Stimulated activated CD4-positive, alpha-beta T cell treated with anti-CD3 and anti-CD28 coated beads, Interleukin-15, amount 100 ng/mL, for 1 hour (primary cell): ENCODE measurements at places on chromosomes 3 and 15.

DNA sequence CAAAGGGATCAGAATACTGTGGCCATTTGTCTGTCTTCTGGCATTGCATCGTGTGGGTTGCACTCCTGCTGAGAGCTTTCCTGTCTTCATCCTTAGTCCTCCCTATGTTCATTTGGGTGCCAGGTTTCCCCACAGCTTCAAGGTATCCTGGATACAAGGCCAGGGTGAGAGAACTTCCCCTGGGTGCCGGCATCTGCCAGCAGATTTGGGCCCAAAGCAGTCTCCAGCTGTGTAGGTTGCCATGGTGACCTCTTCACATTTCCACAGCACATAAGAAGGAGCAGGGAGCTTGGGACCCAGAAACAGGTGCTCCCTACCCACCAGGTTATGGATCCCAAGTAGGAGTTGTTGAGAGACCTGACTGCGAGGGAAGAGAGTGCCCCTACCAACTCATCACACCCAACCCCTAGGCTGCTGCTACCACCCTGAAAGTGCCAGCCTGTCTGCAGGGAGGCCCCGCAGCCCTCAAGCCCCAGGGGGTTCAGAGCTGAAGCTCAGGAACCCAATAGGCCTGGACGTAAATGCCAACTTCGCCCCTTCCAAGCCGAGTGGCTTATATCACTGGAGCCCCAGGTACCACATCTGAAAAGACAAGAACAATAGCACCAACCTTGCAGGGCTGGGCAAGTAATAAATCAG, 19.9 kb downstream of the TTC21A start:
- no peak for DNase-seq

DNA sequence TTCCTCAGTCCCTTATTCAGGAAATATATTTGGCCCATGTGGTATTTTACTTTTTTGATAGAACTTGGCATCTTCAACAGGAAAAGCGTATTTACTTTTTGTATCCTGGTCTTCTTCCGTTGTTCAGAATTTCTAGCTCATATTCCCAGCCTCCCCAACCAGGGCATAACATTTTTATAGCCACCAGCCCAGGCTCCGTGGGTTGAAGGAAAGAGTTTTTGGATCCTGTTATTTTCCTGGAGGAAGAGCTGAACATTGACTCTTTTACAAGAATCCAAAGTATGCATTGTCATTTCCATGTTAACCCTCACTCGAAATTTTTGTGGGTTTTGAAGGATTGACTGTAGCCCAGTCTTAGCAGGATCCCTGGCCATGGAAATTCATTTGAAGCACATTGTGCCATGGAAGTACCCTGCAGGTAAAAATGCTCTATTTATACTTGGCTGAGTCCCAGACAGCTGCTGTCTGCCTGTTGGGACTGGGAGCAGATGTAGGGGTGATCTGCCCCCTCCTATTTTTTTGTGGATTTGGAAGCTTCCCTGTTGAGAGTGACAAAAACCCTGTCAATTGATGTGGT, 98.8 kb downstream of the AKAP13 start:
- DNase-seq, result no peak

DNA sequence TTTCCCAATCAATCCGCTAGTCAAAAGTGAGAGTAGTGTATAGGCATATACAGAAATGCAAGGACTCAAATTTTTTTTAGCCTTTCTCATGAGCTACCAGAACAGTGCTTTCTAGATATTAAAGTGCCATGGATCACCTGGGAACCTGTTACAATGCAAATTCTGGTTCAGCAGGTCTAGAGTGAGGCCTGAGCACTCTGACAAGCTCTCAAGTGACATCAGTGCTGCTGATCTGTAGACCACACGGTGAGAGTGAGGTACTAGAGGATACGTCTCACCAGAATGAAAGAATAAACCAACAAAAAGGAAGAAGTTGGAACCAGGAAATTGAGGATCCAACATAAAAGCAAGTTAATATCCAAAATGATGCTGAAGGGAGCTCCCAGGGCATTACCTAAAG, 16.0 kb upstream of the PLA2G4D start:
- DNase-seq, result no peak

- no peak for DNase-seq
Observed at GRCh38 chr3:25324954-25325655, 103.0 kb upstream of the RARB start.

- DNase-seq, result no peak
Observed at GRCh38 chr15:78216276-78217104, 17.9 kb downstream of the ACSBG1 start.

GRCh38 chr15:60593170-60593478, 114.2 kb upstream of the ICE2 start:
- no peak for DNase-seq

- no peak for DNase-seq
Observed at GRCh38 chr3:119700269-119700919, 2.4 kb upstream of the CFAP91 start.

DNA sequence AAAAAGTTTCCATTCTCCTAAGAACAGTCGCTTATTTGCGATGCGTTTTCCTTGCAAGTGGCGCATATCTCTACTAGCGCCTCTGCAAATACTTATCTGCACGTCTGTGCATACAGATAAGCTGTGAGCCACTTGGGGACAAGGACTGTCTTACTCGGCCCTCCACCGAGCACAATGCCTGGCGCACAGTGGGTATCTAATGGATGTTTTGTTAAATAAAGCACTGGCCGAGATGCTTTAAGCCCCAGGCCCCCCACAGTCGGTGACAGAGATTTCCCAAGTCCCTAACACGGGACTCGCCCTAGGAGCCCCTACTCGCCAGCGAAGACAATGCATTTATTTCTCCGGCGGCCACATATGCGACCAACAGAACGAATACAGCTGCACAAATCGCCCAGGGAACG, 503 bp downstream of the HLTF start:
- no peak for DNase-seq

DNA sequence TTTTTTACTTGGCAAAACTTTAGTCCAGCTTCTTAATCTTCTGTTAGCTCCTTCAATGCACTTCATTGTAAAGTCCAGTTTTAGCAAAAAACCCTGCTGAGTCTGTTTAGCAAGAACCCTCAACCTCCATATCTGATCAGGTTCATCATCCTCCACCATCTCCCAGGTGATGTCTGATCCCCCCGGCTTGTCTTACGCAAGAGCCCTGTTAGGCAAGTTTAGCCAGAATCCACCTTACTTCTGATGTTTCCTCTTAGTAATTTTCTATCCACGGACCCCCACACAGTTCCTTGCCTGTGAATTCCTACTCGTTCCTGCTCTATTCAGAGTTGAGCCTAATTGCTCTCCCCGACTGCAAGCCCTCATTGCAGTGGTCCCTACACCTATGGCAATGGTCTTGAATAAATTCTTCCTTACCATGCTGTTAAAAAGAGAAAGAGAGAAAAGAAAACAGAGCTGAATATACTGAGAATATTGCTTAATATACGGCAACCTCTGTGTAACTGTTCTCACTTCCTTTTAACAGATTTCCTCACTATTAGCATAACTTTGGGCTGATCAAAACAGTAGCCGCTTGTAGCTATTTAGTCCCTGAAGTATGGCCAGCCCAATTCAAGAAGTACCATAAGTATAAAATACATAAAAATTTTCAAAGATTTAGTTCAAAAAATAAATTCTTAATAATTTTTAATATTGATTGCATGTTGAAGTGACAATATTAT, 78.7 kb upstream of the MME start:
- DNase-seq, result no peak

DNA sequence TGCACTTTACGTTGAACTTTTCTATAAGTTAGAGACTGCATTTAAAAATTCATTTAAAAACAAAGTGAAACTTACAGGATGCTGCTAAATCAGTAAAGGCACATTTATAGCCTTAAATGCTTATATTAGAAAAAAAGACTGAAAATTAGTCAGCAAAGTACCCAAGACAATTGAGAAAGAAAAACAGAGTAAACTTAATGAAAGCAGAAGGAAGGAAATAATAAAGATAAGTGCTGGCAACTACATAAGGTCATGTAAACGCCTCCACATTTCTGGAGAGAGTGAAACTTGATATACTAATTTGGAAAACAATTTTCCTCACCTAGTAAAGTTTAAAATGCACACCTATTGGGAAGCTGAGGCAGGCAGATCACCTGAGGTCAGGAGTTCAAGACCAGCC, 58.2 kb upstream of the ACAN start:
- DNase-seq, result no peak

GRCh38 chr3:13371100-13372075, 48.7 kb downstream of the NUP210 start:
- DNase-seq, result no peak

GRCh38 chr3:15602146-15602536, 596 bp downstream of the BTD start:
- no peak for DNase-seq

DNA sequence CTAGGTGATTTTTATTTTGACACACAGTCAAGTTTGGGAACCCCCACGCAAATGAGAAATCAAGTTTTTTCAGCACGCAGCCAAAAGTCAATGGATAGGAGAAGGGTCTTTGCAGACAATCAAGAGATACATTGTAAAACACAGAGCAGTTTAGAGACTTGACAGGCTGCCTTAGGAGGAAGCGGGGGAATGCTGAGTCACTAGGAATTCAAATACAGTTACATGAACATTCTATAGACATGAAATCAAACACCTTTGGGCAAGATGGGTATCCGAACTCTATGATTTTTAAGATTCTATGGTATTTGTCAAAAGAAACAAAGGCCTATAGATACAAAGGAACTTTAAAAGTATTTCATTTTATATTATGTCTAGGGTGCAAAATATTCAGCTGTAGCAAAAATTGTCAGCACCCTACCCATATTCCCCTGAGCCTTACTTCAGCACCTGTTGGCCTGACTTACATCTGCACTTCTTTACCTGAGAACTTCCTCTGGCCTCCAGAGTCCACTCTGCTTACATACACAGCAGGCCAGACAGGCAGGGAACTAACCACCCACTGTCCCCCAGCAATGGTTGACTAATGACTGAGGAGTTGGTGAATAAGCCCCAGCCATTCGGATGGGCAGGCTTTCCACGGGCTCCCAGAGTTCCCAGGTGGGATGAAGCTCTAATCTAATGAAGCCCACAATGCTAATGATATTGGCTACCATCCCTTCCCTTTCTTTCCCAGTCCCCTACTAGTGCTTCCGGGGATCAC, 289.3 kb upstream of the RORA start:
- no peak for DNase-seq

- no peak for DNase-seq
Observed at GRCh38 chr3:42750834-42751233, 22.2 kb downstream of the CCDC13 start.

- DNase-seq, result no peak
Observed at GRCh38 chr15:79455361-79455760, 23.2 kb downstream of the MINAR1 start.

DNA sequence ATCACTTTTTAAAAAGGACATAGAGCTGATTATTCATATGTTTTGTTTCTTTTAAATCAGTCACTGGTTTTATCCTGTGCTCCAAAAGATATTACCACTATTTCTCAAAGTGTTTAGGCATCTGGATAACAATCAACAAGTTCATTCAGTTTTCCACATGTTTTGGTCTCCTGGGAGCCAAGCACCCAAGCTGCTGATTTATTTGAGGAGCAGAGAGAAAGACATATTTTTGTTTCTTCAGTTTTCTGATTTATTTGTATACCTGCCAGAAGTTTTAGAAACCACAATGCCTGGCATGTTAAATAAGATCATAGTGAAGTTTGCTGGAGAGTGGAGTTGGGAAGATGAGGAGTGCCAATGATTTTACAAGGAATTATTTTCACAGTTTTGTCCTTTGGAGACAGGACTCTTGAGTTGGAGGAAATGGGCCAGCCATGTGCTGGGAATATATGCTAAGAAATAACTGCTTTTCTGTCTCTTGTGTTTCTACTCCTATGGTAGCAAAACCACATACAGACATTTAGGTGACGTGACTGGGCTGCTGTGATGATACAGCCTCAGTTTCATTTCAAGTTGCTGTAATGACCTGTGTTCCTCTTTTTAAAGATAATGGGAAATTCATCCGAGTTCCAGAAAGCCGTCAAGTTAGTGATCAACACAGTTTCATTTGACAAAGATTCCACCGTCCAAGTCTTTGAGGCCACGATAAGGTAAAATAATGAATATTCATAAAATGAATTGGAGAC, 11.7 kb downstream of the EDEM1 start:
- no peak for DNase-seq

DNA sequence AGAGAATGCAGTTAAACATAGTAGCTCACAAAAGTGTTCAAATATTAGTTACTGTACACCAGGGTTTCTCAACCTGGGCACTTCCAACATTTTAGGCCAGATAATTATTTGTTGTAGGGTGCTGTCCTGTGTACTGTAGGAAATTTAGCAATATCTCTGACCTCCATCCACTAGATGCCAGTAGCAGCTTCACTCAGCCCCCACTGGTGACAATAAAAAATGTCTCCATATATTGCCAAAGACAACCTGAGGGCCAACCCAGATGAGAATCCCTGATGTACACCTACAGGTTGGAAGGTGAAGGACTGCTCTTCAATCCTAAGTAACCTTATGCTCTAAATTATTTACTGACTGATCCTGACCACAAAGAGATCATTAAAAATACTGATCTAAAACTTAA, 32.5 kb downstream of the DCUN1D1 start:
- no peak for DNase-seq

DNA sequence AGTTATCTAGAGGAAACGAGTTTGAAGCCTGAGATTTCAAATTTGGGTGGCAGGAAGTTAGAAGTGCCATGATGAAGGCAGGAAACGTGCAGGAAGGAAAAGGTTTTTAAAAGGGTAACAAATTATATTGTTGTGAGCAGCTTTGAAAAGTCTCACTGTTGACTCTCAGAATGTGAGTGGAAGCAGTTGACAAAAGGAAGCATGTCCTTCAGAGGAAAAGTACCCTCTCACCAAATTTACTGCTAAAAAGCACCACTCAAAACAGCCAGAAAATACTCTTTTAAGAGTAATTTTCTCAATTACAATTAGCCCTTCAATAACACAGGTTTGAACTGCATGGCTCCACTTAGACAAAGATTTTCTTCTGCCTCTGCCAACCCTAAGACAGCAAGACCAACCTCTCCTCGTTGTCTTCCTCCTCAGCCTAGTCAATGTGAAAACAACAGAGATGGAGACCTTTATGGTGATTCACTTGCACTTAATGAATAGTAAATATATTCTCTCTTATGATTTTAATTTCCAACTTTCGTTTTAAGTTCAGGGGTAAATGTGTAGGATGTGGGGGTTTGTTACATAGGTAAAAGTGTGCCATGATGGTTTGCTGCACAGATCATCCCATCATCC, 117.1 kb upstream of the LIPC start:
- no peak for DNase-seq

DNA sequence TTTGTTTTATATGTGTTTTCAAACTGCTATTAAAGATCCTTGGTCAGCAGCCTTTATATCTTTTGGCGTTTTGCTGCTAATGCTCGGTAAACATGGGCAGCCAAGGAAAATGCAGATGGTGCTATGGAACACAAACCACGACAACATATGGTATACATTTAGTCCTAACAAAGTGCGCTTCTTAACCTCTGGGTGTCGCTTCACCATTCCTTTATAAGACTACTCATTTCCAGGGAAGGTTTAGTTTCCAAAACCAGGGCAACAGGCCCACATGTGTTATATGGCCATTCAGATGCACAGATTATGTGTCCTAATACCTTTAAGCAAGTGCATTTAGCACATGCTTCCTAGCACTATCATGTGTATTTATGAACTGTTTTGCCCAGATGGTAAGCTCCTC, 14.7 kb downstream of the SHOX2 start:
- DNase-seq, result no peak

- no peak for DNase-seq
Observed at GRCh38 chr3:38039899-38040261, 872 bp downstream of the DLEC1 start.

GRCh38 chr3:32816439-32817256, 1.1 kb upstream of the TRIM71 start:
- DNase-seq, result no peak
